Stimulated activated CD4-positive, alpha-beta T cell treated with anti-CD3 and anti-CD28 coated beads, Interleukin-1b, Interleukin-23, amount 100 ng/mL, for 4 hours (primary cell): ENCODE measurements at places on chromosomes 5 and 9.

DNA sequence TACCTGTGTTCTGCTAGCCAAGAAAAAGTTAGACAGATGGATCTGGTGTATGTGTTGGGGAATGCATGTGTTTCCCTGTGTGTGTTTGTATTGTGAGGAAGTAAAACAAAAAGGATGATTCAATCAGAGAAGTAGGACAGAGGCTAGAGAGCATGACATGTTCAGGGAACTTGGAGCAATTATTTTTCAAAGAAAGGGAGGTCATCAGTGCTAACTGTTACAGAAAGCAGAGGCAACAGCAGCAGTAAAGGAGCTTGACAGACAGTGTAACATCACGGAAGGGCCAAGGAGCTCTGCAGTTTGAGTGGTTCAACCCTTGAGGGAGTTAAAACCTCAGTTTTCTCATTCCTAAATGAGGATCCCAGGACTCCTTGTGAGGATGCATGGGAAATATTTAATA lies 13.2 kb downstream of the SPINK1 start:
- no peak for DNase-seq

DNA sequence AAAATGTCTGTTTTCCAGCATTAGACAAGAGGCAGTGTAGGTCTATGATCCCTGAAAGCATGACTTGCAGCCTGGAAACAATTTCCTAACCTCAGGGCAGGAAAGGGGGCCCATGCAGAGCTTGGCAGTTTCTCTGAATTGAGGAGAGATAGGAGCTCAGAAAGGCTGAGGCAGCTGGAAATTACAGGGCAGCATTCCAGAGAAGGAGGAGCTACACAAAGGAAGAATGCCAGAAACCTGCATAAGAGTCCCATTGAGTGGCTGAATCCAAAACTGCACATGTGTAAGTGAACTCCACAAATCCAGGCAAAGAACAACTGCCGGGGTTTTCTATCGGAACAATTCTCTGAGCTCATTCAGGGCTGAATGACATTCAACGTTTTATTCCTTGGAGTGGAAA lies 346.8 kb downstream of the PIK3R1 start:
- DNase-seq: no peak

DNA sequence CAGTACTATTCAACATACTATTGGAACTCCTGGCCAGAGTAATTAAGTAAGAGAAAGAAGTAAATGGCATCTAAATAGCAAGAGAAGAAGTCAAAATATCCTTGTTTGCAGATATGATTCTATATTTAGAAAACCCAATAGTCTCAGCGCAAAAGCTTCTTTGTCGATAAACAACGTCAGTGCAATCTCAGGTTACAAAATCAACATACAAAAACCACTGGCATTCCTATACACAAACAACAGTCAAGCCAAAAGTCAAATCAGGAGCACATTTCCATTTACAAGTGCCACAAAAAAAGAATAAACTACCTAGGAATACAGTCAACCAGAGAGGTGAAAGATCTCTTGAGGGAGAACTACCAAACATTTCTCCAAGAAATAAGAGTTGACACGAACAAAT lies 1901.9 kb upstream of the ACO1 start:
- no peak for DNase-seq

GRCh38 chr9:4741365-4742089 lies 525 bp upstream of the AK3 start:
- DNase-seq: no peak

GRCh38 chr5:134446938-134447337 lies 35.3 kb upstream of the CDKN2AIPNL start:
- no peak for DNase-seq

DNA sequence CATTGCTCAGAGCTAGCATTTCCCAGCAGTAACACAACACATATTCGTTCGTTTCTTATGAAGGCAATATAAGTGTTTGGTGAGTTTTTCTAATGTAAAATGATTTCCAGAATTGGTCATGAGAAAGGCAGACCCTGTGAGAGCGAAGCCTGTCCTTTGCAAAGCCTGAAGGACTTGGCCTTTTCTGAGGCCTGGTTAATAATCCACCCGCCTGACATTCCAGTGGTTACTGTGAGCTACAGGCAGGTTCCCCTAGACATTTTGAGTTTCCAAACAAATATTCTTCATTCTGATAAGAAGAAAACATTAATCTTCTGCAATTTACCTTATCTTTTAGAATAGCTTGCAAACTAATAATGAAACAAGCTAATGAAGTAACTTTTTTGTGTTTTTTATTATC lies 38.0 kb downstream of the ADAMTS16 start:
- DNase-seq: no peak

DNA sequence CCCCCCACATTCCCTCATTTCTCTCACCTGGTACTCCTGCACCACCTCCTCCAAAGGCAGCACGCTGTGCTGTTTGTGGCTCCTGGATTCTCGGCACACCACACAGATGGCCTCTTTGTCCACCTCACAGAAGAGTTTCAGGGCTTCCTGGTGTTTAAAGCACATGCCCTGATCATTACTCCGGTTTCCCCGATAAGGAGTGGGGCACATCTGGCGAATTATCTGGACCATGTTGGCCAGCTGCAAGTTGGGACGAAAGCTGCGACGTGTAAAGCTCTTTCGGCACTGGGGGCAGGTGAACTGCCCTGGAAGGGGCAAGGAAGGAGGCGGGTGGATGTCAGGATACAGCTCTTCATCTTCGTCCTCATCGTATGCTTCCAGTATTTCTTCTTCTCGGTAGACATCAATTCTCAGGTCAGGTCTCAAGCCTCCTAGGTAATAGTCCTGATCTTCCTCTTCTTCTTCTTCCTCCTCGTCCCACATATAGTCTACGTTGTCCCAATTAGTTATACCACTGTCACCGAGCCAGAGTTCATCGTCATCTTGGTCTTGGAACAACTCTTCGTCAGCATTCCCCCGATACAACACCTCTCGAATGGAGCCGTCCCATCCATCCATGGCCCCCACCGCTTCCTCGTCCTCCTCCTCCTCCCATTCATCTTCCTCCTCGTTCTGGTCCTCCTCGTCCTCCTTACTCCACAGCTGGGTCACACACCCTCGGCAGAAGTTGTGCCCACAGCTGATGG lies 796 bp downstream of the TRIM52 start:
- no peak for DNase-seq

- no peak for DNase-seq
These were observed 104.3 kb downstream of the TRPM6 start for GRCh38 chr9:74783408-74783807.

DNA sequence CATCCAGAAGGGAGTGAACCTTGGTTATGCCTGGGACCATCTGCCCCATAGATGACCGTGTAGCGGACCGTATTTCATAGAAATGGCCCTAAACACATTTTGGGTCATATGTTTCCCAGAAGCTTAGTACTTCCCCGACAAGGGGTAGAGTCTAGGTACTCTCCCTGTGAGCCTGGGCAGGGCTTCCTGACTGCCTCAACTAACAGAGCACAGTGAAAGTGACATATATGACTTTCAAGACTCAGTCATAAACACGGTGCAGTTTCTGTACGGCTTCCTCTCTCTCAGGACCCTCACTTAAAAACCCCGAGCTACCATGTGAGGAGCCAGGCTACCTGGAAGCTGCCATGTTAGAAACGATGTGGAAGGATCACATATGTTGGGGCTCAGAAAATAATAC lies 20.9 kb downstream of the C9orf57 start:
- DNase-seq: no peak

- no peak for DNase-seq
These were observed 57.2 kb upstream of the RNF130 start for GRCh38 chr5:180128671-180129261.

DNA sequence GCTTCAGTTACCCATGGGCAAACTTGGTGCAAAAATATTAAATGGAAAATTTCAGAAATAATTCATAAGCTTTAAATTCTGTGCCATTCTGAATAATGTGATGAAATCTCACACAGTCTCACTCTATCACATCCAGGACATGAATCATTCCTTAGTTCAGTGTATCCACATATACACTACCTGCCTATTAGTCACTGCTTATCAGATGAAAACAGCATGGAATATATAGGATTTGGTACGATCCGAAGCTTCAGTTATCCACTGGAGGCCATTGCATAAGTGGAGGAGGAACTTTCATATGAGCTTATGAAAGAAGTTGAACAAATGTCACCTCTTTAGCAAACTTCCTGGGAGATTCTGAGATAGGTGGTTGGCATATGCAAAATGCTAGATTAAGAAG lies 64.2 kb downstream of the GAPVD1 start:
- no peak for DNase-seq

- DNase-seq: no peak
These were observed 26.1 kb downstream of the AP3B1 start for GRCh38 chr5:78268356-78268755.

DNA sequence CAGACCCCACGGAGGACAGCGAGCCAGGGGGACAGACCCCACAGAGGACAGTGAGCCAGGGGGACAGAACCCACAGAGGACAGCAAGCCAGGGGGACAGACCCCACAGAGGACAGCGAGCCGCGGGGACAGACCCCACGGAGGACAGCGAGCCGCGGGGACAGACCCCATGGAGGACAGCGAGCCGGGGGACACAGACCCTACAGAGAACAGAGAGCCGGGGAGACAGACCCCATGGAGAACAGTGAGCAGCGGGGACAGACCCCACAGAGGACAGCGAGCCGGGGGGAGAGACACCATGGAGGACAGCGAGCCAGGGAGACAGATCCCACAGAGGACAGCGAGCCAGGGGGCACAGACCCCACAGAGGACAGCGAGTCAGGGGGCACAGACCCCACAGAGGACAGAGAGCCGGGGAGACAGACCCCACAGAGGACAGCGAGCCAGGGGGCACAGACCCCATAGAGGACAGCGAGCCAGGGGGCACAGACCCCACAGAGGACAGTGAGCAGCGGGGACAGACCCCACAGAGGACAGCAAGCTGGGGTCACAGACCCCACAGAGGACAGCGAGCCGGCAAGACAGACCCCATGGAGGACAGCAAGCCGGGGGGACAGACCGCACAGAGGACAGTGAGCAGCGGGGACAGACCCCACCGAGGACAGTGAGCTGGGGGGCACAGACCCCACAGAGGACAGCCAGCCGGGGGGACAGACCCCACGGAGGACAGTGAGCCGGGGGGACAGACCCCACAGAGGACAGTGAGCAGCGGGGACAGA lies 4.4 kb upstream of the ZDHHC11 start:
- no peak for DNase-seq

- no peak for DNase-seq
These were observed 51.9 kb downstream of the GALNT10 start for GRCh38 chr5:154242442-154242841.
